Activated CD4-positive, alpha-beta T cell treated with anti-CD3 and anti-CD28 coated beads, Interleukin-2, amount 50 U/mL, for 4 hours (primary cell): ENCODE measurements at places on chromosomes 2 and 18.

- DNase-seq: no peak
These were observed 58.8 kb upstream of the SIX2 start for GRCh38 chr2:45067859-45068570.

DNA sequence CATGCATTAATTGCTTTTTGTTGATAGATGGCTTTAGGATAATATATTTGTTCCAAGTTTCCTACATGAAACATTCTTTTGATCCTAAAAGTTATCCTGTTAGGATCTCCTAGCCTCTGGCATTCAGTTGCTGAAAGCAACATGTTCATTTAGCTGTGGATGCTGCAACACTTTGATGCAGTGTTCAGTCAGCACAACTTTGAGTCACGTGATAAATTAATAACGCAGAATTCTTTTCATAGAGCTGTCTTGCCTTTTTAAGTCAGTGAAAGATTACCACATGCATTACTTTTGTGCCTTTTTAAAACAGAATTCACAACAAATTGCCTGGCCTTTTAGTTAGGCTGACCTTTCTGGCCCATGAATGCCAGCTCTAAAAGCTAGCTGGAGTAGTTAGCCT is 1467.9 kb upstream of the ZEB2 start:
- no peak for DNase-seq

- no peak for DNase-seq
These were observed 124.6 kb downstream of the VIT start for GRCh38 chr2:36820942-36821605.

- DNase-seq: no peak
These were observed 47.1 kb downstream of the LAMA1 start for GRCh38 chr18:7070466-7070865.

GRCh38 chr2:42907835-42908234 is 115.5 kb upstream of the HAAO start:
- DNase-seq: no peak

GRCh38 chr2:236628256-236628901 is 58.8 kb downstream of the ACKR3 start:
- DNase-seq: no peak

- DNase-seq: no peak
These were observed 34.9 kb upstream of the ADNP2 start for GRCh38 chr18:80074183-80074582.

- DNase-seq: no peak
These were observed 117.3 kb downstream of the PIGN start for GRCh38 chr18:62069556-62069955.

- DNase-seq: no peak
These were observed 78.4 kb downstream of the NCKAP5 start for GRCh38 chr2:133489641-133490410.

DNA sequence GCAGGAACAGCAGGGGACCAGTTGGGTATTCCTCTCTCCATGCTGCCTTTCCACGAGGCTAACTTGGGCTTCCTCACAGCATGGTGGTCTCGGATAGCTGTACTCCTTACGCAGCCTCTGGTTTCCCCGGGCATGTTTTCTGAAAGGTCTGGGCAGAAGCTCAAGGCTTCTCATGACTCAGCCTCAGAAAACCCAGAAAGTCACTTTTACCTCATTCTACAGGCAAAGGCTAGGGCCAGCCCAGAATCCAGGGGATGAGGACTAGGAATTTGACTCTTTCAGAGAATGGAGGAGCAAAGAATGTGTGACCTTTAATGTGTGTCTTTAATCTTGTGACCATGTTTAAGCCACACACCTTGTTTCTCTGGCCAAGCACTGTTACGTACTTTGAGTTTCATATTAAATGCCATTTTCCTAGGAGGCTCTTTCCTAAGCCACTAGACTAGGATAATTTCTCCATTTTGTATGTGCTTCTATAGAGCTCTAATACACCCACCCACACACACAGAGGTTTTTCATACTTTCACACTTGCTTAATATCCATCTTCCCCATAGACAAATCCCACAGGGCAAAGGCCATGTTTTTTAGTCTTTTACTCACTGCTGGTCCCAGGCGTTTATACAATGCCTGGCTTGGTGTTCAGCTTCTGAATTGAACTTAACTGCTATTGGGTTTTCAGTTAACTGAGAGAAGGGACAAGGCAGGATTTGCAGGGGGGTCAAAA is 77.3 kb downstream of the LONRF2 start:
- DNase-seq: no peak

DNA sequence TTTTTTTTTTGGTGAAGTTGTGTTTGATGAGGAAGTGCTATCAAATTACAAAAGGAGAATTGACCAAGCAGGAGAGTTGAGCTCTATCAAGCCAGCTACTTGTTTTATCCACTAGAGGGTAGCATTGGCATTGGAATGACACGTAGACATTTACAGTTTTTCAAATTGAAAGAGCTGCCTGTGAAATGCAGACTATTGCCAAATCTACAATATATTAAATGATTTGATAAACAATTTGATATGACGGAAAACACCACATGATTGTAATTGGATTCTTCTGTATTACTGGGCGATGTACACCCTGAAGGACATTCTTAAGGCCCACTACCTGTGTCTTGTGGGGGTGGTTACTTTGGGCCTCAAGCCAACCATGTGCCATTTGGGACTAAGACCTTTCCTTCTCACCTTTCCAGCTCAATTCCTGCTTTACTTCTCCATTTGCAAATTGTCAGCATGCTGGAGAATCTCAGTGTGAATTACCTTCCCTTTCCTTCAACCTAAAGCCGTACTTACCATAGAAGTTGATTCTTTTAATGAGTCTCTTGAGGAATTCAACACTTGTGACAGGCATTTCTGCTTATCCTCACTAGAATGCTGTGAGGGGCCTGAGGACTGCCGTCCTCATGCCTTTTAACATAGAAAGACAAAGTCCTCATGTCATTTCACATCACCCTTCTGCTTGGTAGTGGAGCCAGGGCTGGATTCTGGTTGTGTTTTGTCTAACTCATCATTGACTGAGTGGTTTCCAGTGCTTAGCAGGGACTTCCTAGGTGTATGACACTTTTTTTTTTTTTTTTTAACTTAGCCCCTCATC is 134.8 kb upstream of the THUMPD2 start:
- no peak for DNase-seq

DNA sequence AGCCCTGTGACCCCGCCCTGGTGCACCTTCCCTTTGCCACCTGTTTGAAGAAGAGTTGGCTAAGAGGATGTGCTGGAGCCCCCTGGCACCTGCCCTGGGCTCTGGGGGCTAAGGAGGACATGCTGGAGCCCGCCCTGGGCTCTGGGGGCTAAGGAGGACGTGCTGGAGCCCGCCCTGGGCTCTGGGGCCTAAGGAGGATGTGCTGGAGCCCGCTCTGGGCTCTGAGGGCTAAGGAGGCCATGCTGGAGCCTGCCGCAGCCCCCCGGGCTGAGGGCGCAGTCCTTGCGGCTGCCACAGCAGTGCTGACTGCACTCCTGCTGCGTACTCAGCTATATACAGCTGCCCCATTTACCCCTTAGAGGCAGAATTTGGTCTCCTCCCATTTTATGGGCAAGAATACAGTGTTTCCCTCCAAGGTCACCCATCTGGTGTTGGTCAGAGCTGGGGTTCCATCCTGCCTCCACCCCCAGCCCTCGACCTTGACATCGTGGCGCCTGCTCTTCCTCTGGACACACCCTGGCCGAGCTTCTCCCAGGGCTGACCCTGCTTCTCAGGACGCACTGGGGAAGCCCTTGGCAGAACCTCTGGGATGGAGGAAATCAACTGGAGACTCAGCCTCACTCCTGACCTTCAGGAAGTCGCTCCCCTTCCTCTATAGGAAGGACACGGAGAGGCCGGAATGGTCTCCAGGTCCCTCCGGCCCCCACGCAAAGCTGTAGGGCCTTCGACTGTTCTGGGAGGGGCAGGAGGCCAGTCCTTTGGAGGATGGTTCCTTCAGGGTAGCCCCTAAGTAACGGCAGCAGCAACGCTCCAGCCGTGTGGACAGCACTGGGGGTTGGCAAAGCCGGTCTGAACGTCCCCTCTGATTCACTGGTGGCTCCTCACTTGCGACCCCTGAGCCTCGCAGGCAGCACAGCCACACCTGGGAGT is 65.0 kb upstream of the HPCAL1 start:
- no peak for DNase-seq

GRCh38 chr18:75592527-75592926 is 165.0 kb upstream of the SMIM21 start:
- DNase-seq: no peak

GRCh38 chr2:127843677-127844076 is 14.3 kb downstream of the POLR2D start:
- no peak for DNase-seq

DNA sequence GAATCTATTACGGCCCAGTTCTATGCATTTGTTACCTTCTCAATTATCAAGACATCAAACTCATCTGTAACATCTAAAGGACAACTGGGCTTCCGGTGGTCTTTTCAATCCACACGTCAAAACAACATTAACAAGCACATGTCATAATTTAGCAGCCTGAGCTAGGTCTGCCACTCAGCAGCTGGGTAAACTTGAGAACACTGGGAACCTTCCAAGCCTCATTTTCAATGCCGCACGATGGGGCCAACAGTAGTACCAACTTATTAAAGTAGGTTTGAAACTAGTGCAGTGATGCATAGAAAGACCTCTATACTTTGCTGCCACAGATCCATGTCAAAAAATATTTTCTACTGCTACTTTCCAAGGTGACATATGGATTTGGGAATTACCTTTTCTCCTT is 60.4 kb downstream of the COL4A4 start:
- no peak for DNase-seq

DNA sequence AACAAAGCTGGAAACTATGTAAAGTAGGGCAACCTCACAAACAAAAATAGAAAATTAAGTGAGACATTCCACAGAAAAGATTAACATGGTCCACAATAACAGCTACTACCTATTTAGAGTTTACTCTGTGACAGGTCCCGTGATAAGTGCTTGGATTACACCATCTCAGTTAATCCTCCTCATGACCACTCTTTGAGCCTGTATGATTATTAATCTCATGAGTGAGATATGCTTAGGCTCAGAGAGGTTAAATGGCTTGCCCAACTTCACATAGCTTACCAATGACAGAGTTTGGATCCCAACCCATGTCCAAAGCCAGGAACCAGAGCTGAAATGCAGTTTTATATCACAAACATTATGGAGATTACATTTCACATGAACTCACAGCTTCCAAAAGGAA is 37.3 kb upstream of the KLF7 start:
- DNase-seq: no peak

DNA sequence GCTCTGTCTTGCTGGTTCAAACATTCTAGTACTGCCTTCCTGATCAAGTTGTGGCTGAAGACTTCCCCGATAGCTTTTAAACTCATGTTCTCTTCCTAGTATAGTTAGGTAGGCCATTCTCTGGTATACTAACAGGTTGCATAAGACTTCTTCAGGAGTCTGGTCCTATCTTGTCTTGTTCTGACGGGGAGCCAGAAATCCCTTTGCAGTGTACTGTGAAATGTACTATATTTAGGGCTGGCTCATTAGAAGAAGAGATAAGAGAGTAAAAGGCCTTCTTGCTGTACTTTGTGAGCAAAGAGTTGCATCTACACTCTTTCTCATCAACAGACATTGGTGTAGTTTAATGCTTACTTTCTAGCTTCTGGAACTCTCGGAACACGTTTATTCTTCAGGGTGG is 331.9 kb downstream of the NUP35 start:
- DNase-seq: no peak

GRCh38 chr18:6405237-6406074 is 9.3 kb downstream of the L3MBTL4 start:
- no peak for DNase-seq

- no peak for DNase-seq
These were observed 2040.1 kb upstream of the LRRTM1 start for GRCh38 chr2:82344670-82345069.

GRCh38 chr2:75928093-75928492 is 217.4 kb upstream of the GCFC2 start:
- no peak for DNase-seq

DNA sequence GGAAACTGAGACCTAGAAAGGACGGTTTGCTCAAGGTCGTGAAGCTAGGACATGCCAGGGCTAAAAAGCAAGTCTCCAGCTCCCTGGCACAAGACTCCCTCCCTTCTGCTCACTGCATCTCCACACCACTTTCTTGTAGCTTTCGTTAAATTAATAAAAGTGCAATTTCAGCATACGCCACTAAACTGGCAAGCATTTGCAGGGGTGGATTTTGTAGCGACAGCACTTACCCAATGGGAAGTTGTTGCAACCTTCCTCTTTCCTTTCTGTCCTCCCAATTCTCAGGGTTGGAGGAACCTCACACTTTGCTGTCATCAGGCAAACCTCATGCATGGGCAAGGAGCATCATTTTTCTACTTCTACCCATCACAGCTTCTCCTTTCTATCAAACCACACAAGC is 7.4 kb upstream of the RHOB start:
- DNase-seq: no peak

- no peak for DNase-seq
These were observed 43.9 kb downstream of the TOGARAM2 start for GRCh38 chr2:29024882-29025430.

GRCh38 chr2:148899638-148900318 is 24.8 kb downstream of the KIF5C start:
- DNase-seq: no peak

DNA sequence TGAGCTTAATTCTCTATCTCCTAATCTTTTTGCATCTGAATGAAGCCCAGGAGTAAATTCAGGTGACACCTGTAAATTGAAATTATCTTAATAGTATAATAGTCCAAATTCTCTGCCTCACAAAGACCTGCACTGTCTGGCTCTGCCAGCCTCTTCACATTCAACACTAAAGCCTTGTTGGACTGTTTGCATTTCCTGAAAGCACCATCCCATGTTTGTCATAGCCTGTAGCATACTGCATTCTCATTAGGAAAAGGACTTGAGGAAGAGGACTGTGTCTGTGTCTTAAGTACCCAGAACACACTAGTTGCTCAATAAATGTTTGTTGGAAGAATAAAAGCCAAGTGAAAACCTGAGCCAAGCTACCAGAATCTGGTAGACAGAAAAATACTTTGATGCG is 42.9 kb upstream of the GRHL1 start:
- no peak for DNase-seq

- no peak for DNase-seq
These were observed 4.5 kb upstream of the MBP start for GRCh38 chr18:77136871-77137665.

DNA sequence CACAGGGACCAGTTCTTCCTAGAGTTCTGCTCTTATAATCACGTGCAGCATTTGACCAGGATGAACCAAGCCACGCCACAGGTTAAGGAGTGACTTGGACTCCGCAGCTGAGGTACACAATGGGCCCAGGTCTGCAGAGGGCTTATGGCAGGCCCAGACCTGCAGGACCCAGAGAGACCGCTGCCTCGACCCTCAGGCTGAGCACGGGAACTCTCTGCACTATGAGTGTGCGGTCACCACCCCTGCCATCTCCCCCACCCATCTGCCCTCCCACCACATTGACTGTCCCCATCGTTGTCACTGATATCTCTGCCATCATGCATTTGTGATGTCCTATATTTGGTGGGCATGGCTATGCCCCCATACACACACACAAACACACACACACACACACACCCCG is 45.7 kb upstream of the HPCAL1 start:
- no peak for DNase-seq
